ENCODE measurements at places on chromosomes 4 and X. TPM values are rescaled to one million over a fixed set of nuclear protein-coding genes. Genes with fewer than 3 reads are reported as not detected.
A peak's percentile ranks its signal among the peaks of the same experiment; 100 is the strongest.

Gene MAGEC3
- polyA plus RNA-seq = 0.53 TPM

Gene MAOA
- 0.52 TPM for polyA plus RNA-seq

DNA sequence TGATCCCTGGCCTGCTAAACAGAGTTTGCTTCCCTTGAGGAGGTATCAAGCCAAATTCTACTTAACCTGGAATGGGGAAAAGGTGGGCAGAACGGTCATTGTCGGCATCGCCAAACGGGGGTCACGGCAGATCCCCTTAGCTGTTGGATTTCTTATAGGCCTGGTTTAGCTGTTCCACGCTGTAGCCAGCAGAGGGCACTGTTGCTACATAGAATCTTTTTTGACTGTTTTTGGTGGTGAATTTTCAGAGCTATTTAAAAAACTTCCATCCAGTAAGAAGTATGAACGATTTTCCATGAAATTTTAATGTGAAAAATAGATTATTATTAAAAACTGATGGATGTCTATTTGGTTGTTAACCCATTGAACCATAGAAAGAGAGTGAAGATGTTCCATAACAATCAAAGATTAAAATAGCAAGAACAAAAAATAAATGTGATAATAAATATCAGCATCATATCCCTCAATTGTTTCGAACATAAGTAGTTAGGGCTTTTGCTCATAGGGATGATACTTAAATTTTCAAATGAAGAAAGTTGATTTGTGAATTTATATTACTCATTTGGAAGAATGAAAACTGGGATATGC is 56.6 kb downstream of the LINC00632 start:
- peak; percentile 49 for DNase-seq

Gene SPANXD
- not detected for polyA plus RNA-seq

Gene ASIC5
- polyA plus RNA-seq = not detected

- no peak for DNase-seq
These were observed 46.9 kb downstream of the MTM1 start for GRCh38 chrX:150615356-150615755.

GRCh38 chr4:169627307-169627706 is 6.9 kb downstream of the CLCN3 start:
- DNase-seq = no peak

DNA sequence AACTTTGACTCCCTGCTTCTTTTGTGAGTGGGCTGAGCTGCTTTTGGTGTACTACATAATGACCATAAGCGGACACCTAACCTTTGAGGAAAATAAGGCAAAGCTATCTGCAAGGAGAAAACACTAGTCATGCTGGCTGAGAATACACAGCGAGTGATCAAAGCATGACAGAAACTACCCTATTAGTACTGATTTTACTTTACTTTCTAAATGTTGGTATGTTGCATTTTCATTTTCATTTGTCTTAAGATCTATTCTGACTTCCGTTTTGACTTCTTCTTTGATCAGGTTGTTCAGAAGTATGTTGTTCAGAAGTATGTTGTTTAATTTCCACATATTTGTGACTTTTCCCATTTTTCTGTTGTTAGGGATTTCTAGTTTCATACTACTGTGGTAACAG is 361.1 kb downstream of the TRAM1L1 start:
- no peak for DNase-seq

- DNase-seq = no peak
These were observed 4.2 kb downstream of the CENPVL3 start for GRCh38 chrX:51614353-51615012.

DNA sequence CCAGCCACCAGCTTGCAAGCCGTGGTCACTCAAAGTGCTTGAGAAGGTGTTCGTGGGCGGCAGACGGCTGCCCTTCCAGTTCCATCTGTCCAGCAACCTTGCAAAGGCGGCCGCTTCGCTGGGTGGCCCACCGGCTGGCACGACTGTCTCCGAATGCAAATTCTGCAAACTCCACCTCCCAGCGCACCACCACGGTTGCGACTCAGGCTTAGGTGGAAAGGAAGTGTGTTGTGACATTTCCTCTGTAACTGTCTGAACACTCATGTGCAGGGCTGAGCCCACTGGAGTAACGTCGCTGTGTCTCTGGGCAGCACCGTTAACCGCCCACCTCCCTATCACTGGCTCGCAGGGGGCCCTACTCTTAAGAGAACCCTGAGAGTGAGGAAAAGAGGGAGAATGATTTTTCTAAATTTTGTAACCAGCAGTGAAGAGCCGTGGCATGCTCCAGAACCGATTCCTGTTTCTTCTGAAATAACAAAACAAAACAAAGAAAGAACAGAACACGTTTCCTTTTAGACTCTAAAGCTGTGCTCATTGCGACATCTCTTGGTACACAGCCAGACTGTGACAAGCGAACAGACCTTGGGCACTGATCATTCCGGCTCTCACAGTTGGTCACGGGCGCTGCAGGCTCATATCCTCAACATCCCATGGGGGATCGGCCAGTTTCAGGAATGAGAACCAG is at the start of gene P2RY8:
Gene P2RY8 (minus strand): TSS at position 155 of the 685 bp plus-strand sequence. CDS start 70,627 bp downstream, outside the sequence.
- DNase-seq = no peak

GRCh38 chr4:8171984-8172924 is 13.6 kb upstream of the ABLIM2 start:
- DNase-seq = no peak

DNA sequence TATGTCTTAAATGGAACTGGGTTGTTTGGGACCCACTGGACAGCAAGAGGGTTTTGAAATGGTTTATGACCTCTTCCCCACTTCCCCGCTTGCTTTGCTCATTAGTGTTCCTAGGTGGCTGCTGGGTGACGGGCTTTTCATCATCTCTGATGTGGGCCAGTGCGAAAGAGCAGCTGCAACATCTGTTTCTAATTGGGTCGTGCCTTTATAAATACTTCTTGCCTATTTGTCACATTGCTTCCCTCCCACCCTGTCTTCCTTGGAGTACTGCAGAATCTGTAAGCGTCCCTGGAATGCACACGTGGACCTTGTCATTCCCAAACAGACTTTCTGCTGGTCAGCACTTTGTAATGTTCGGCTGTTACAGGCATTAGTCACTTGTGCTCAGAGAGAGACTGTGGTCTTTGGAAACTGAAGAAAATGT is 35.2 kb downstream of the SEPTIN11 start:
- DNase-seq = peak; percentile 91

Gene ZCCHC4
- 13.3 TPM for polyA plus RNA-seq

Gene TSPAN5
- polyA plus RNA-seq = 13.0 TPM

DNA sequence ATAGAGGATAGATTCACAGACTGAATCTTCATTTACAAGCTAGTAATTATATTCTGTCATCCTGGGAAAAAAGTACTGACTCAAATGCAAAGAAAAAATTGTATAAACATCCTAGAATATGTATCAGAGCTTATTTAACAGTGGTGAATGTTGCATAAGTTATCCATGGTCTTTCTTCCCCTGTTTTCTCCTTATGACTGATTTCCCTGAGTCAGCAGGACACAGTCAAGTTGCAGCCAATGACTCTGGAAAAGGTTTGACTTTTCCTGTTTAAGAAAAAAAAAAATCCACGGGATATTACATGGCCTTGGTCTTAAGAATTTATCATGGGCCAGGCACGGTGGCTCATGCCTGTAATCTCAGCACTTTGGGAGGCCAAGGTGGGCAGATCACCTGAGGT is 36.5 kb downstream of the INPP4B start:
- DNase-seq = no peak

DNA sequence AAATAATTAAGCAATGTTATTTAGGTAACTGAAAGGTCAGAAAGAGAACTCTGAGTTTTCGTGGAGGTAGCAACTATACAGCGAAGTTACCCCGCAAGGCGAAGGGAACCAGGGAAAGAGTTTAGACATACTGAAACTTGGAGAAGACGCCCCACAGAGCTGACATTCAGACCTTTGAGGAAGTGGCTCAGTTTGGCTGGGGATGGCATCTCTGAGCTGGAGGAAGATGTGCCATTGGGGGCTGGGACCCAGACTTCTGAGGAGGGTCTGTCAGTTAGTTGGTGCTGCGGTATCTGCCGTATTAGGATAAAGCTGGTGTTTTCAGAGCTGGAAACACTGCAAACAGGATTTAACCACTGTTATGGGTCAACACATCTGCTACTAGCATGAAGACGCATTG is 156.6 kb downstream of the ANKRD50 start:
- DNase-seq = no peak

GRCh38 chrX:1904663-1905218 is 289.9 kb downstream of the ASMT start:
- no peak for DNase-seq

- DNase-seq = no peak
These were observed 197.2 kb upstream of the NDST4 start for GRCh38 chr4:115310641-115311040.

GRCh38 chrX:118062048-118062789 is 54.4 kb downstream of the KLHL13 start:
- DNase-seq = no peak

GRCh38 chrX:29257521-29257920 is 670.3 kb downstream of the IL1RAPL1 start:
- DNase-seq = peak; percentile 34

DNA sequence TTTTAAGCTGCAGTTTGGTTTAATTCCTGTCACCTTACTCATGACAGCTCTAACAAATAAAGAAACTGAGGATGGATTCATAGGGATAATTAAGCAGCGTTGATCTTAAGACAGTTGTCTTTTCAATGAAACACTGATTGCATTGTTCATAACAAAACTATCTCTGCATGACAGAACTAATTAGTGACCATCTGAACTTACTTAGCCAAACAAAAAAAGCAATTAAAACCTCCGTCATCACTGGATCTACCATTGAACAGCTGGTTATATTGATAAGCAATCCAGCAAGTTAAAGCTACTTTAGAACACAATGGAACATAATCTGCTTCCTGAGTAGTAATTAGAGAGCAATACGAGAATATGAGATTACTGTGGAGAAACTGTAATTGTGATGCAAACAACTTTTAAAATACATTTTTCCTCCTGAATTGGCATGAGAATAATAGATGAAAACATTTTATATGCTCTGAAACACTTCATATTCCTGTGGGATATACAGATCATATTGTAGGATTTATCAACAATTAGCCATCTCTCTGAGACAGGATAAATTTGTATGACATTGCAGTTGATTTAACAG is 2576.8 kb downstream of the PCDH7 start:
- no peak for DNase-seq

GRCh38 chr4:17544831-17545234 is 29.9 kb downstream of the CLRN2 start:
- no peak for DNase-seq

Gene DACH2
- 0.99 TPM for polyA plus RNA-seq

GRCh38 chrX:153875391-153876111 is 10.4 kb downstream of the L1CAM start:
- DNase-seq = no peak

GRCh38 chr4:59127006-59127405 is 2016.8 kb upstream of the IGFBP7 start:
- DNase-seq = no peak

Gene STS
- 15.3 TPM for polyA plus RNA-seq

- no peak for DNase-seq
These were observed 50.4 kb upstream of the KDR start for GRCh38 chr4:55175779-55176231.

GRCh38 chr4:73045879-73046278 is 23.6 kb downstream of the COX18 start:
- no peak for DNase-seq

Gene HEPH
- 3.8 TPM for polyA plus RNA-seq

- DNase-seq = no peak
These were observed 34.2 kb downstream of the FAM193A start for GRCh38 chr4:2570551-2571222.

- DNase-seq = no peak
These were observed 14.6 kb upstream of the DCTD start for GRCh38 chr4:182931691-182932345.

- DNase-seq = no peak
These were observed 586.2 kb upstream of the DIAPH2 start for GRCh38 chrX:96098471-96098870.

GRCh38 chr4:147318586-147318985 is 162.3 kb upstream of the EDNRA start:
- no peak for DNase-seq

DNA sequence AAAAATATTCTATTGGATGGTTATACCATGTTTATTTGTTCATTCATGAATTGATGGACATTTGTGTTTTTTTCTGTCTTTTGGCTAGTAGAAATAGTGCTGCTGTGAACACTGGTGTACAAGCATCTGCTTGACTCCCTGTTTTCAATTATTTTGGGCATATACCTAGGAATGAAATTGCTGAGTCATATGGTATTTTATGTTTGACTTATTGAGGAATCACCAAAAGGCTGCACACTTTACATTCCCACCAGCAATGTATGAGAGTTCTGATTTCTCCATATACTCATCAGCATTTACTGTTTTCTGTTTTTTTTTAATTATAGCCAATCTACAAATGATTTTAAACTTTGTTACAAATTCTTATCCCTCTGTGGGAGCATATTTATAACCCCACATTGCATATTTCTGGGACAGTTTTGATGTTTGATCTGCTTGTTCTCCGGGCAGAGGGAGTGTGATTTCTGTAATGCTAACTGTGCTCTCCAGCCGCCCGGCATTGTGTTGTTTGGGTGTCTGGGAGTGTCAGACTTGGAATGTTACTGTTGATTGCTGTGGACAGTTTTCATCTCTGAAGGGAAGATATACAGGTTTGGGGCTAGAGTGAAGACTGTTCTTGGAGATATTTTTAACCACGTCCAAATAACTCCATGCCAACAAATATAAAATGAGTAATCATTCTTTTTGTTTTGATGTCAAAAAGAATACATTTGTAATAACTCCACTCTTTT is 60.5 kb upstream of the PGRMC2 start:
- no peak for DNase-seq

GRCh38 chr4:173752610-173753230 is 222.7 kb upstream of the HAND2 start:
- DNase-seq = no peak

GRCh38 chr4:53089936-53090729 is 228.0 kb downstream of the RASL11B start:
- DNase-seq = peak; percentile 85

DNA sequence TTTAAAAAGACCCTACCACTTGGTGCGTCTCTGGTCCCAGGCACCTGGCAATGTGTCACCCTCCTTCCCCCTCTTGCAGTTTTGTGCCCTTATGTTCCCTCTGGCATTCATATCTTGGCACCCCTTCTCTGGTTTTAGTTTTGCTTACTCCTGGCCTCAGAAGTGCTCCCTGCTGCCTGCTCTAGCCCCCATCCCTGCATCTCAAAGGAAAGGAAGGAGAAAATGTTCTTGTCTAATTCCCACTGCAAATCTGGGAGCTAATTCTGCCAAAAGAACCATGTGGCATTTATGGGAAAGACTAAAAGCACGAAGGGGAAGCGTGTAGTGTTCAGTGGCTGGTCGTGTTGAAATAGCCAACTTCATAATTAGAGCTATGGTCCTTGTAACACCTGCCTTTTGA is 340.1 kb upstream of the RPS6KA3 start:
- DNase-seq = no peak

Gene IKBKG
- 12.2 TPM for polyA plus RNA-seq

Gene RRH
- 0.28 TPM for polyA plus RNA-seq

Gene RAB40AL
- polyA plus RNA-seq = not detected

GRCh38 chr4:125826801-125827695 is 512.3 kb downstream of the FAT4 start:
- no peak for DNase-seq

Gene CITED1
- 14.7 TPM for polyA plus RNA-seq

GRCh38 chr4:56613101-56613862 is 67.8 kb downstream of the HOPX start:
- DNase-seq = no peak

- no peak for DNase-seq
These were observed 320.6 kb downstream of the ARHGAP10 start for GRCh38 chr4:148052448-148052847.
